ENCODE measurements at places on chromosomes 16 and 17.
A peak's percentile ranks its signal among the peaks of the same experiment; 100 is the strongest.

DNA sequence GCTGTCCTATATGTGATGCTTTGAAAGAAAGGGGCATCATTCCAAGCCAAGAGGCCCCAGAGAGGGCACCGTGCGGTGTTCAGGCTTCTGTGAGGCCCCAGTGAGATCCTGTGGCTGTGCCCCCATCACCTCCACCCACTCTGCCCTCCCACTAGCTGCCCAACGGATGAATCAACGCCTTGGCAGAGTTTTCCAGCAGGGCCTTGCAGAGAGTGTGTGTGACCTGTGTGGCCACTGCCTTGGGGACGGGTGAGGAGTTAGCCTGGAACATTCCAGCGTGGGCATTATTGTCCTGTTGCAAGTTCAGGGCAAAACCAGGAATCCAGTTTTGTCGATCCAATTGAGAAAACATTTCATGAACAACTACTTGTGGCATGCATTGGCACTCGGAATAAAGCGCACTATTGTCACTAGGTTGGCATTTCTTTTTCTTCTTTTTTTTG lies 53.7 kb downstream of the SF3B3 start:
- DNase-seq: peak; percentile 10

DNA sequence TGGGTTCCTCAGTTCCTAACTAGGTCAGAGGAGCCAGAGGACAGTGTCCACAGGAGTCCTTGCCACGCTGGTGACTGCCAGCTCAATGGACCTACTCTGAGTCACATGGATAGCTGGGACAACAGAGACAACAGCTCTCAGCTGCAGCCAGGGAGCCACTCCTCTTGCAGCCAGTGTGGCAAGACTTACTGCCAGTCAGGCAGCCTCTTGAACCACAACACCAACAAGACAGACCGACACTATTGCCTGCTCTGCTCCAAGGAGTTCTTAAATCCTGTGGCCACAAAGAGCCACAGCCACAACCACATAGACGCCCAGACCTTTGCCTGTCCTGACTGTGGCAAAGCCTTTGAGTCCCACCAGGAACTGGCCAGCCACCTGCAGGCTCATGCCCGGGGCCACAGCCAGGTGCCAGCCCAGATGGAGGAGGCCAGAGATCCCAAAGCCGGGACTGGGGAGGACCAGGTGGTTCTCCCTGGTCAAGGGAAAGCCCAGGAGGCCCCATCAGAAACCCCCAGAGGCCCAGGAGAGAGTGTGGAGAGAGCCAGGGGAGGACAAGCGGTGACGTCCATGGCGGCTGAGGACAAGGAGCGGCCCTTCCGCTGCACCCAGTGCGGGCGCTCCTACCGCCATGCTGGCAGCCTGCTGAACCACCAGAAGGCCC lies 6.7 kb downstream of the ZNF646 start:
- DNase-seq: no peak

- DNase-seq: no peak
These were observed 9.0 kb downstream of the NTAN1 start for GRCh38 chr16:15046692-15047376.

- DNase-seq: no peak
These were observed 6.4 kb upstream of the NAT9 start for GRCh38 chr17:74782571-74782970.

DNA sequence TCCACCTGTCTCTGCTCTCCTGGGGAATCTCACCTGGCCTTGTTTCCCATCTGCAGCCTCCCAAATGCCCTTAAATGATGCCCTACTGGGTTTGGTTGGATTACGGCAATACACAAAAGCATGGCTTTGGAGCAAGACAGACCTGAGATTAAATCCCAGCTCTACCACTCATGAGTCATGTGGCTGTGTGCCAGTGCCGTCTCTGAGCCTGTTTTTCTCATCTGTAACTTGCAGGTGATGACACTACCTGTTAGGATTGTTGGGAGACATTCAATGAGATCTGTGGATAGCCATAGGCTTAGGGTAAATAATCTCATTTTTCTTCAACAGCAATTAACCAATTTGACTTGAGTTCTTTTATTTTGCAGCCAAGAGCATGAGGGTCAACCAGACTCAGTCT lies 240.3 kb downstream of the MAF start:
- DNase-seq: no peak

DNA sequence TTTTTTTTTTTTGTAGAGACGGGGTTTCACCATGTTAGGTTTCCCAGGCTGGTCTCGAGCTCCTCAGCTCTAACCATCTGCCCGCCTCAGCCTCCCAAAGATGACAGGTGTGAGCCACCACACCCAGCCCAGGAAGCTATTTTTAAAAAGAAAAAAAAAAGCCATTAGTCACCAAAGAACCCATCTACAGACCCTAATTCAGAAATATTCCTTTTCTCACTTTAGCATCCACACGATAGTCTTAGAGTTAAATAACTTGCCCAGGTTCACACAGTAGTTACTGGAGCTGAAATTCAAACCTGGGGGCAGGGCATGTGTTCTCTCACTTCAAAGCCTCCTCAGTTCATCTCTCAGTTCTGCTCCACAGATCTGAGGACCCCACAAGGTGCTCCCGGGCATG lies 70.3 kb upstream of the NOL11 start:
- DNase-seq: no peak

- DNase-seq: no peak
These were observed 22.3 kb upstream of the CDC6 start for GRCh38 chr17:40265337-40265736.

DNA sequence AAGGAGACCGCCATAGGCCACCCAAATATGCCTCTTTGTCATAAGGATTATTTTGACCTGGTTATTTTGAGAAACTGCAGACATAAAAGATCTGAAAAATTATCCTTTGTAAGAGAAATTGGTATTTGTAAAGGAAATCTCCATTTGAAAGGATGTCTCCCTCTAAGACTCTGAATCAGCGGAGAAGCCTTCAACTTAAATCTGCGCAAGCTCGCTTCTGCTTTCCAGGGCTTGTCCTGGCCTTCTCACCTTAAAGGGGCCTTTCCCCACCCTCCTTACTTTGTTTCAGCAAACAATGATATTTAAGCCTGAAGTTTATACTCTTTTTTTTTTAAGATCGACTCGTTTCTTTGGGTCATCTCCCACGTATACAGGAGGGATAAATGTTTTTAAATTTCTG lies 34.5 kb downstream of the HSBP1 start:
- no peak for DNase-seq

GRCh38 chr16:49365711-49366509 lies 7.7 kb upstream of the C16orf78 start:
- no peak for DNase-seq

GRCh38 chr17:63382826-63383225 lies 63.3 kb downstream of the CYB561 start:
- DNase-seq: no peak

- no peak for DNase-seq
These were observed 13.8 kb upstream of the SEZ6 start for GRCh38 chr17:29019475-29020181.

GRCh38 chr16:27597361-27597760 lies 47.4 kb downstream of the KATNIP start:
- no peak for DNase-seq

DNA sequence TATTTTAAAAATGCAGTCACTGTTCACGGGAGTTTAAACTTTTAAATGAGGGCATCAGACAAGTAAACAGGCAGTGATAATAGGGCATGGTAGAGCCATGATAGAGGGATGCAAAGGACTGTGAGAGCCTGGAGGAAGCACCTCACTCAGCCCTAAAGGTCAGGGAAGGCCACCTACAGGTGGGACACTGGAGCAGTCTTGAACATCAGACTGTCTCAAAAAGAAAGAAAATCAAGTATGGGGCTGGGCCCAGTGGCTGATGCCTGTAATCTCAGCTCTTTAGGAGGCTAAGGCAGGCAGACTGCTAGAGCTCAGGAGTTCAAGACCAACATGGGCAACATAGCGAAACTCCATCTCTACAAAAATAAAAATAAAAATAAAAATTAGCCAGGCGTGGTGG lies 31.0 kb upstream of the DHRS7B start:
- DNase-seq: no peak

- DNase-seq: no peak
These were observed 12.9 kb downstream of the STH start for GRCh38 chr17:46011711-46012505.

DNA sequence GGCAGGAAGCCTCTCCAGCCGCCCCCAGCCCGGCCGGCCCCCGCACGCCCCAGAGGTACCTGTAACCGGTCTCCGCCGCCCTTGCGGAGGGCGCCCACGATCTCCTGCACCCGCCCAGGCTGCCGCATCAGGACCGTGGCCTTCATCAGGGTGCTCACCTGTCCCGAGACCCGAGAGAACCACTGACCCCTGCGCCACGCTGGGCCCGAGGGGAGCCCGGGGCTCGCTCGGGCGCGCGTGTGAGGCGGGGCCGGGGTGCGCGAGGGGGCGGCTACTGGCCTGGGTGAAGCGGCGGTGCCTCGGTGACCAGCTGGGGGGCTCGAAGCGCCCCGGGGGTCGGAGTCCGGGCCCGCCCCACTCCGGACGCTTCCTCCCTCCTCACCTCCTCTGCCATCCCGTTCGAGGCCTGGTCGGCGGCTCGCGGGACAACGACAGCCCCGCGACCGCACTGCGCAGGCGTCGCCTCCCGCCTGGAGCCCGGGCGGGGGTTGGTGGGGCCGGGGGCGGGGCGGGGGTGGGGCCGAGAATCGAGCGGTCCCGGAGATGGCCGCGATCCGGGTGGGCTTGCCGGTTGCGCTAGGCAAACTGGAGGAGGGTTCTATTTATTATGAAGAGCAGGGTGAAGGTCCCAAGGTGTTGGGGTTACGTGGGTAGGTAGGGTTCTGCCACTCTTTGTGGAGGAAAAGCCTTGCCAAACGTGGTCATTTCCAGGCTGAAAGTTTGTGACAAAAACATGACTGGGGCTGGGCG lies at the start of gene NT5C3B:
TSS of gene NT5C3B (minus strand) at position 433 of the 750 bp plus-strand sequence. CDS start at position 394, 39 bp downstream.
- peak; percentile 35 for DNase-seq

GRCh38 chr17:40464392-40464855 lies 21.2 kb downstream of the IGFBP4 start:
- DNase-seq: no peak

DNA sequence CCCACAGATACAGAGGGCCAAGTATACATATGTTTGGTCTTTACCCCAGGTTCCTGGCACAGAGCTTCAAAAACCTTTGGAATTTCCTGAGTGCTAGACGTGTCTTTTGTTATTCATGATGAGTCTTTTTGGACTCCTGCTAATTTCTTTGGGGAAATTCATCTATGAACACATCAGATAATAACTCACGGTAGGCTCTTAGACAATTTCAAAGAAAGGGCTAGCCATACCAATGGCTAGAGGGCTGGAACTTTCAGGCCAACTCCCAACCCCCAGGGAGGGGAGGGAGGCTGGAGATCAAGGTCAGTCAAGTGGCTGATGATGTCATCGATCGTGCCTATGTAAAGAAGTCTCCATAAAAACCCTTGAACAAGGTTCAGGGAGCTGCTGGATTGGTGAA lies 101.9 kb downstream of the STX8 start:
- DNase-seq: no peak

DNA sequence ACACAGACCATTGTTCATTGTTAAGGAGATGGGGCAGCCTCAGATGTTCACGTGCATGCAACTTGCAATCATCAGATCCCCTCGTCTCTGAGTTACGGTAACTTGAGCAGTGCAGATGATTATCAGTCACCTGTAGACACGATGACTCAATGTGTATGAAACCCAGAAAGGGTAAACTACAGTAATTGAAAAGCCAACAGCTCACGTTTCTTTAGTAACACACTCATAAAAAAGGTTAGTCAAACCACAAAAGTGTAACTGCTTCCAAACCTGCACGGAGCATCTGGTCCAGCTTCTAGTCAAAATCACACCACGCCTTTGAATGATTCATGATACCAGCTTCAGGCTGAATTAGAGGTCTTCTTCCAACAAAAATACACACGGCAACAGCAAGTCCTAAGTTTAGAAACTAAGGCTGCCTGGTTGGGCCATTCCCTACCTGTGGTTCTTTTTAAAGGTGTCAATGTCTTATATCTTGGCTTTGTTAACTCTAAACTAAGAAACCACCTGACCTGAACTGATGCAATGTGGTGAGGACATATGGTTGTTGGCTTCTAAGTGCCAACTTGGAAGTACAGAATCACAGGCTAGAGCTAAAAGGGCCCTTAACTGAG lies 32.3 kb downstream of the GRB7 start:
- peak; percentile 78 for DNase-seq
